ENCODE measurements at places on chromosomes 16 and 17.

DNA sequence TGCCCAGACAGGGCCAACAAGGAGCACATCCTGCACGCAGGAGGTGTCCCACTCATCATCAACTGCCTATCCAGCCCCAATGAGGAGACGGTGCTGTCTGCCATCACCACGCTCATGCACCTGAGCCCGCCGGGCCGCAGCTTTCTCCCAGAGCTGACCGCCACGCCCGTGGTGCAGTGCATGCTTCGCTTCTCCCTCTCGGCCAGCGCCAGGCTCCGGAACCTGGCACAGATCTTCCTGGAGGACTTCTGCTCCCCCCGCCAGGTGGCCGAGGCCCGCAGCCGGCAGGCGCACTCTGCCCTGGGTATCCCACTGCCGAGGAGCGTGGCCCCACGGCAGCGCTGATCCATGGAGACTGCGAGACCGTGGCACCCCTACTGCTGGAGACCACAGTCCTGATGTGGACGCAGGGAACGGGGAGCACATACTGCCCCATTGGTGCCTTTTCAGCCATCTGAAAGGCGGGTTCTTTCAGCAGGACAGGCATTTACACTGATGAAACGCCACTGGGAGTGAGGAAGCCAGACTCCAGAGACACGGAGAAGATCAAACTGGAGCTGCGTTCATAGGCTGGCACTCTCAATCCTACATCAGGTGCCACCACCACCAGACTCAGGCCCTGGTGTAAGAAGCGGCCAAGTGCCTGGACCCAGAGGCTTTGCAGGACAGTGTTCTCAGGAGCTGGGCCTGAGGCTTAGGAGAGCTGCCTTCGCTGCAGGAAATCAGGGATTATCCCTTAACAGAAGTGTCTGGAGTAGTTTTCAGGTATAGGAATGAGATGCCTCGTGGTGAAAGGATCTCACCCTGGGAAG lies 2.6 kb downstream of the NT5C start:
- no peak for DNase-seq

DNA sequence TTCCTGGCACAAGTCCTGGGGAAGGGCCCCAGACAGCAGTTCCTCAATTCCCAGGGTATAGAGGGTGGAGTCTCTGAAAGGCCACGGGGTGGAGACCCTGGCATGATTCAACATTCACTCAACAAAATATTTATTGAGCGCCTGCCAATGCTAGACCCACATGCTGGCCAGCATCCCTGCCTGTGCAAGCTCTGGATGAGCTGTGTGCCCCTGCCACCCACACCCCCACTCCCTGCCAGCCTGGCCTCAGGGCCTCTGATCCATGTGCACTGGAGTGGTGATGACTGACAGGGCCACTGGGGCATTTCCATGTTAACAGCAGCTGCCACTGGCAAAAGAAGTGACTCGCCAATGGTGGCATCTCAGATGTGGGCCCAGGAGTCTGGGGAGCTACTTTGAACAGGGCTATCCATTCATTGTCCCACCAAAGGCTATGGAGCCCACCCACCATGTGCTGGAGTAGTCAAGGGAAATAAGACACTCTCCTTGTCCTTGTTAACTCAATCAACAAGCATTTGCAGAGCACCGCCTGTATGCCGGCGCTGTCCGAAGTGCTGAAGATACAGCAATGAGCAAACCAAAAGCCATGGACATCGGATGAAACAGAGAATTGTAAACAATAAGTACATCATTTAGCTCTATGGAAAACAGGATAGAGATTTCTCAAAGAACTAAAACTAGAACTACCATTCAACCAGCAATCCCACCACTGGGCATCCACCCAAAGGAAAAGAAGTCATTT lies 3.0 kb upstream of the PRSS22 start:
- DNase-seq, result no peak

- peak; percentile 47 for DNase-seq
These were observed 11.9 kb downstream of the SBK1 start for GRCh38 chr16:28304214-28304613.

DNA sequence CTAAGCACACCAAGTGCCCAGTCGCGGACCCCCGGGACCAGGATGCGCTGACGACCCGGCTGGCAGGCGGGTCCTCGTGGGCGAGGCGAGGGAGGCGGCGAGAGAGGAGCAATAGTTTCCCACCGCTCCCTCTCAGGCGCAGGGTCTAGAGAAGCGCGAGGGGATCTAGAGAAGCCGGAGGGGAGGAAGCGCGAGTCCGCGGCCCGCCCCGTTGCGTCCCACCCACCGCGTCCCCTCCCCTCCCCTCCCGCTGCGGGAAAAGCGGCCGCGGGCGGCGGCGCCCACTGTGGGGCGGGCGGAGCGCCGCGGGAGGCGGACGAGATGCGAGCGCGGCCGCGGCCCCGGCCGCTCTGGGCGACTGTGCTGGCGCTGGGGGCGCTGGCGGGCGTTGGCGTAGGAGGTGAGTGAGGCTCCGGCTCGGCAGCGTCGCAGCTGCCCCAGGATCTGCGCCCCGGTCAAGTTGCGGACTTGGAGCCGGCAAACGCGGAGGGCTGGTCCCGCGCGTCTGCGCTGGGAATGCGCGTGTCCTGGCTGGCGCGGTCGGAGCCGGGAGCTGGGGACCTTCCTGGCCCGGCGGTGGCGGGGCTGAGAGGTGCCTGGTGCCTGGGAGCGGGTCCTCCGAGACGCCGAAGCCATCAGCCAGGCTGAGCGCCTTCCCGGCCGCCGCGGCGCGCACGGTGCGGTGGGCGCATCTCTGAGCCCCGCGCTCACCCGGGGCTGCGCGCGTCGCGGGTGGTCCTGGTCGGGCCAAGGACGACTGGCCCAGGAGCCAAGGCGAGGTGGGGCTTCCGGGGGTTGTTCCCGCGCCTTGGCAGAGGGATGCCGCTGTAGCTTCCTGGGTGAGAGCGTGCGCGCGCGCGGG lies at the start of gene ITGB3:
Gene ITGB3 (plus strand): TSS at position 287 of the 862 bp plus-strand sequence. CDS start 35 bp downstream, at position 322.
- DNase-seq, result peak; percentile 91

DNA sequence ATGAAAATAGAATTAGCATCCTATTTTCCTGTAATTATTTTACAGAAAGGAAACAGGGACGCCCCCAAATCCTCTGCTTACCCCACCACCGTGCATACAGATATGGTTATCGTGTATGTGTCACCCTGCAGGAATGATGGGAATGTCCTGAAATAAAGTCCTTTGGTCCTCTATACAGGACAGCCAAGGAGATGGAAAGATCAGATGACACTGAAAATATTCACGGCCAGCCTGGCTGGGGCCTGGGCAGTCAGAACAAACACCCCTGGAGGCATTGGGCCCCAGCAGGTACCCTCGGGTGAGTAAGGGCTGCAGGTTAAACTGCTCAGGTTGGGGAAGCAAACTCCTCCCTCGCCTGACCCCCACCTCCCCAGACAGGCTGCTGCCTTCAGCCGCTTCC lies 368.0 kb downstream of the FOXL1 start:
- no peak for DNase-seq

- DNase-seq, result no peak
These were observed 88.8 kb downstream of the MRM1 start for GRCh38 chr17:36690190-36690589.

- DNase-seq, result no peak
These were observed 158.1 kb upstream of the ASIC2 start for GRCh38 chr17:33451221-33451620.

GRCh38 chr16:52758473-52758855 lies 211.5 kb upstream of the TOX3 start:
- no peak for DNase-seq

DNA sequence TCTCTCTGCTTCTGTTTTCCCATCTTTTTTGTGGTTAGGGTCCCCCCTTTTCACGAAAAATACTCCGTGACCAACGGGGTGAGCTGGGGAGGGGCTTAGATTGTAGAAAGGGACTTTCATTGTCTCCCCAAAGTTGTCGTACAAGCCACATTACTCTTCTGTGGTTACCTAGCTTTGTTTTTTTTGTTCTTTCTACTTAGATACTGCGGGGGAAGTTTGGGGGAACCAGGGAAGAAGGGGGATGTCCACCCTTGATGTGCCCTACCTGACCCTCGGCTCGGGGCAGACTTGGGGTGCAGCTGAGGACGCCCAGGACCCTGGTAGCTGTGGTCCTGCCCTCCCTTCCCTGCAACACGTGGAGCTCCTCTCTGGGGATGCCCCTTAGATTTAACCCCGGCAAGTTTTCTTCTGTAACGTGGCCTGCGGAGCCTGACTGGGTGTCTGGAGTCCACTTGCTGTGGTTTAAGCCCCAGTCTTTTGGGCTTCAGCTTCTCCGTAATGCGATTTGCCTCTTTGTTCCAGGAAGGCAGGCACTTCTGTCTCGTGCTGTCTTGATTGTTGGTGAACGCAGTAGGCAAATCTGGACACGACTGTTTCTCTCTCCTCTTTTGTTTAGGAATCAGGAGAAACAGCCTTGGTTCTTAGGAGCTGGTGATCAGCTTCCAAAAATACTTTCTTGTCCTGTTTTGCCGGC lies 892 bp downstream of the ABCC1 start:
- peak; percentile 36 for DNase-seq

DNA sequence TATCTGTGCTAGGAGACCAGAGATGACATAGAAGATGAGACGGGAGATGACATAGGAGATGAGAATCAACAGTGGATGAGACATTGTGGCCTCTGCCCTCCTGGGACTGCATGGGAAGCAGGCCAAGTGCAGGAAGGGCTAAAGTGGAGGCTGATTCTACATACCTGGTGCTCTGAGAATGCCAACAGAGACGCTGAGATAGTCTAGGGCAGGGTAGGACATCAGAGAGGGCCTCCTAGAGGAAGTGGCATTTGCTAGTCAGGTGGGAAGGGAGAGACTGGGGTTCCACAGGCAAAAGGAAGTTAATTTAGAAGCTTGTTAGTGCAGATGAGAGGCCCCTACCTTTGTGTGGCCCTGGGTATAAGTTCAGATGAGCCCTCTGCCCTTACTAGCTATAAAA lies 224.2 kb downstream of the CBLN1 start:
- DNase-seq, result no peak
